ENCODE measurements at places on chromosomes 6 and 20.

GRCh38 chr6:144776031-144776819 is 491.1 kb downstream of the UTRN start:
- DNase-seq, result no peak

- DNase-seq, result no peak
These were observed 163.3 kb downstream of the SOBP start for GRCh38 chr6:107653183-107653580.

GRCh38 chr6:140561701-140562100 is 1187.3 kb upstream of the CITED2 start:
- DNase-seq, result no peak

DNA sequence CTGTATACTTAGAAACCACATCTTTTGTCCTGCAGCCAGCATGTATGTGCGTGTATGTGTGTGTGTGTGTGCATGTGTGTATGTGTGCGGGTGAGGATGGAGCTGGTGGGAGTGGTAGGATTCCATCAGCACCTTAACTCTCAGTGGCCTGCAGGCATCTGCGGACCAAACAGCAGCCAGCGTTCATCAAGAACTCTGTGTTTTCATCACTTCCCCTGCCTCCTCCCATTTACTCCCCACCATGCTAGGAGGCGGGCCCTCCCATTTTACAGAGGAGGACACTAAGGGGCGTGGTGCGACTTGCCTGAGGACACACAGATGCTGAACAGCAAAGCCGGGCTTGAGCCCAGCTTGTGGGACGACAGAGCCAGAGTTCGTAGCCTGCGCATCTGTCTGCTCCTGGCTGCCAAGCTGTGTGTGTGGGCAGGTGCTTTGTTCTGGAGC is 8.9 kb downstream of the VSTM2L start:
- peak; percentile 23 for DNase-seq

DNA sequence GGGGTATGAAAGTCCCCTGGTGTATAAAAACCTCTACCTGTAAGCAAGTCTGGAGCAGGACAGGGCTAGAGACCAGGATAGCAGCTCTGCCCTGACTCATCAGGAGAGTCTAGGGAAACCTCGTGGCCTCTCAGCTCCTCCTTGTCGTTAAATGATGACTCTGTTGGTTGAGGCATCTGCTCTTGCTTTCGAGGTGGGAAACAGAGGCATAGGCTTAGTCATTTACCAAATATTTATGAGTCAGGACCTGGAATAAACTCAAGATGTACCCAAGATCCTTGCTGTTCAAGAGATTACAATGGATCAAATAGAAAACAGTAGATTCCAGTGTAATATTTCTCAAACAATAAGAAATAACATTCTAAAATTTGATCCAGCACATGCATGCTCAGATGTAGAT is 5.5 kb downstream of the MANBAL start:
- peak; percentile 98 for DNase-seq

- peak; percentile 68 for DNase-seq
These were observed 11.2 kb downstream of the SLC35A1 start for GRCh38 chr6:87483929-87484328.

DNA sequence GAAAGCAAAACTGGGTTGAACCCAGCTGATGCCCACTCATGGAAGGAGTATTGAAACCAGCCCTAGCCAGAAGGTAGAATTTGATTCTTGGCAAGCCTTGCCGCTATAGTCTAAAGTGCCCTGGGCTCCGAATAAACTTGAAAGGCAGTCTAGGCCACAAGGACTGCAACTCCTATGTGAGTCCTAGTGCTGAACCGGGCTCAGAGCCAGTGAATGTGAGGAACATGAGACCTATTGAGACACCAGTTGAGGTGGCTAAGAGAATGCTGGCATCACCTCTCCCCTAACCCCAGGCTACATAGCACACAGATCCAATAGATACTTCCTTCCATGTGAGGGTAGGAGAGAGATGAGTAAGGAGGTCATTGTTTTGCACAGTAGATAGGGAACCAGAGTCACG is 3.5 kb upstream of the DEFB110 start:
- no peak for DNase-seq

DNA sequence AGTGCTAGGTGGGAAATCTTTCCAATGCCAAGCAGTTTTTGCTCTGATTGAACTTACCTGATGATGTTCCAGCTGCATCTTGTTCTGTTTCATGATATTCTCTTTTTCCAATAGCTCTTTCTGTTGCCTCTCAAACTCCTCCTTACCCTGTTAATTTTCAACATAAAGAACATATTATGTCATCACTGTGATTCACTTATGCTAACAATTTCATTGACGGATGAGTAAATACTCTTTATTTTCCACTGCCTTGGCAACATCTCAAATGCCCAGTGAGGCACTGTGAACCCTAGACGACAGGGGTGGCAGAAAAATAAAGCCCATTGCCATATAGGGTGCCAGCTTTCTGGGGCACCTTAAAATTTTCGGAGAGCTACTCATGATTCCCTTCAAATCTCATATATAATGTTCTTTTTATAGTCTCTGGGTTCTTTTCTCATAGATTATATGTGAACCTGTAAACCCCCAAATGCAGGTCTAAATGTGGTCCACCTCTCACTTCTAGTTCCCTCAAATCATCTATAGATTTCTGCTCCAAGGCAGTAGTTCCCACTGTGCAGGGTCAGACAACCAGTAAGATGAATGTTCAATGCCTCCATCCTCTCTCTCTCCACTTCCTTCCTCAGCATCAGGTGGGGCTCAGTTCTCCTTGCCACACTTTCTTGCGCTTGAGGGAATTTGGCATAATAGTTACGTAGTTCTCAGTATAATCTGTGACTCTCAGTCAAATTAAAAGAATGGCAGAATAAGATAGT is 44.1 kb downstream of the NEDD9 start:
- DNase-seq, result no peak

DNA sequence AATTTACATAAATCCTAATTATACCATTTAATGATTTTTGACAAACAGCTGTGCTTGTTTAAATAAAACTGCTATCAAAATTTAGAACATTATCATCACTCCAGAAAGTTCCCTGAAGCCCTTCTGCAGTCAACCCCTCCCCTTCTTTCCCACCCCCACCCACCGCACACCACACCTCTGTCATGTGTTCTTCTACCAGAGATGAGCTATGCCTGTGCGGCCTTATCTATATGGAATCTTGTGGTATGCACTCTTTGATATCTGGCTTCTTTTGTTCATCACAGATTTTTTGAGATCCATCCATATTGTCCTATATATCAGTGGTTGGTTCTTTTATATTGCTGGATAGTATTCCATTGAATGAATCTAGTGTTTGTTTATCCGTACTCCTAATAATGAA is 7.2 kb downstream of the MYLIP start:
- DNase-seq, result no peak

DNA sequence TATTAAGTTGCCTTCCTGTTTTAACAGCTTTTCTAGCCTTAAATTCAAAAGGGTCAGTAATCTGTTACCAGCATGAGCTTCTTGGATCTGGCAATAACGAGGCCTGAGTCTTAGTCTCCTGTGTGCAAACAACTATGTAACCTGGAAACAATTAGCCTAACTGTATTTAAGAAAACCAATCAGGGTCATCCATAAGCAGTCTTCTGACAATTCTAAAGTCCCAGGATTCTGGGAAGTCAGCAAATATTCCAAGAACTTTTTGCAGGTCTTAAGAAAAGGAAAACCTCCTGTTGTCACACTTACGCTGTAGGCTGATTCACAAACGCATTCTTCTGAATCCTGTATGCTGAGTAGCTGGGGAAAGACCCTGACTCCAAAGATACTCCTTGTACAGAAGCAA is 90.4 kb downstream of the COL12A1 start:
- peak; percentile 77 for DNase-seq

DNA sequence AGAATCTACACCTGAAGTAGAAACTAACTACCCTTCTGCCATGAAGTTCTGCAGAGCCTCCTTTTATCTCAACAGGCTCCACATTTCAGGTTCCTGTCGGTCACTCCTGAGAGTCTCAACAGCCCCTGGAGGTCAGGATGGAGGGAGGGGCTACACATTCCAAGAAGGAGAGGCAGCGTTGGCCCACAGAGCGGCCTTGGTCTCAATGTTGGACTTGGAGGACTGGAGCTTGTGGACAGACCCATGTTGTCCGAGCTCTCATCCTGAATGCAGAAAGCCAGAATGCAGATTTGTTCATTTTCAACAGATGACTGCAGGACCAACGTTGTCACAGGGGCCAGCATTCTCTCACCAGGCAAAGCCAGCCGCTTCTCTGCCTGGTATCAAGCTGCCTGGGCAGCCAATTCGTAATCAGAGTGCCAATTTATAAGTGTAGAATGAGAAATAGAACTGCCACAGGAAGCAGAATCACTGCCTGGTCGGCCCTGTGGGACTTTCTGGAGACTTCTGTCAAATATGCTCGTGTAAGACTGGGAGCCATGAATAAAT is 212.5 kb upstream of the SNX9 start:
- DNase-seq, result no peak

GRCh38 chr6:101783287-101783686 is 389.8 kb downstream of the GRIK2 start:
- DNase-seq, result no peak

GRCh38 chr6:125431971-125432370 is 130.2 kb upstream of the HDDC2 start:
- no peak for DNase-seq

DNA sequence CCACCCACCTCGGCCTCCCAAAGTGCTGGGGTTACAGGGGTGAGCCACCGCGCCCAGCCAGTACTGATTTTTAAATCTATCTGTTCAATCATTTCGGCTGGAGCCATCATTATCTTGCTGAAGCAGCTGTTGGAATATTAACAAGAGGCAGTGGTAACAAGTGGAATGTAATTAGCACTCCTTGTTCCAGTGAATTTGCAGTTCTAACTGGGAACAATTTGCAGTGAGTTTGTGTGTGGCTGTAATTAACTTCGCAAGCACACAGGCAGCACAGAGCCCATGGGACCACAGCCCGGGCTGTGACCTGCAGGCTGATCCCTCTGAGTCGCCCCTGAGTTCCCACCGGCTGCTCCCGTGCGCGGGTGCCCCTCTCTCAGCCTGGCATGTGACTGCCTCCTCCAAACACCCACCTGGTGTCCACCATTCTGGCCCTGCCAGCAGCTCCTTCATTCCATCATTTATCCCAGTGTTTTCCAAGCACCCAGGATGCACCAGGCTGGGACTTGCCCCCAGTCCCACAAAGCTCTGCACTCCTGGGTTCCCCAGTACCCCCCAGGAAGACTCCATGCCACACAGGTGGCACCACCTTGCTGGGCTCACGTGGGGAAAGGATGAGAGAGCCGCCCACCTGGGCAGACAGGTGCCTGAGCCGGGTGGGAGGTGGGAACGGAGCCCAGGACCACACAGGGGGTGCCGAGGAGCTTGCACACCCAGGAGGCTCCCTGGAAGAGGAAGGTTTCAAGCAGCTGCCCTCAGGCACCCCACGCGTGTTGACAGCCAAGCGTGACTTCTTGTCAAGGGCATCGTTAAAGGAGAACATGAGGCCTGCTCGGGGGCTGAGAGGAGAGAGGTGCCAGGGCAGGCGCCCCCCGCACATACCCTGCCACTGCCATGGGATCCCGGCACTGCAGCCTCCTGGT is 75.2 kb downstream of the YTHDF1 start:
- no peak for DNase-seq

DNA sequence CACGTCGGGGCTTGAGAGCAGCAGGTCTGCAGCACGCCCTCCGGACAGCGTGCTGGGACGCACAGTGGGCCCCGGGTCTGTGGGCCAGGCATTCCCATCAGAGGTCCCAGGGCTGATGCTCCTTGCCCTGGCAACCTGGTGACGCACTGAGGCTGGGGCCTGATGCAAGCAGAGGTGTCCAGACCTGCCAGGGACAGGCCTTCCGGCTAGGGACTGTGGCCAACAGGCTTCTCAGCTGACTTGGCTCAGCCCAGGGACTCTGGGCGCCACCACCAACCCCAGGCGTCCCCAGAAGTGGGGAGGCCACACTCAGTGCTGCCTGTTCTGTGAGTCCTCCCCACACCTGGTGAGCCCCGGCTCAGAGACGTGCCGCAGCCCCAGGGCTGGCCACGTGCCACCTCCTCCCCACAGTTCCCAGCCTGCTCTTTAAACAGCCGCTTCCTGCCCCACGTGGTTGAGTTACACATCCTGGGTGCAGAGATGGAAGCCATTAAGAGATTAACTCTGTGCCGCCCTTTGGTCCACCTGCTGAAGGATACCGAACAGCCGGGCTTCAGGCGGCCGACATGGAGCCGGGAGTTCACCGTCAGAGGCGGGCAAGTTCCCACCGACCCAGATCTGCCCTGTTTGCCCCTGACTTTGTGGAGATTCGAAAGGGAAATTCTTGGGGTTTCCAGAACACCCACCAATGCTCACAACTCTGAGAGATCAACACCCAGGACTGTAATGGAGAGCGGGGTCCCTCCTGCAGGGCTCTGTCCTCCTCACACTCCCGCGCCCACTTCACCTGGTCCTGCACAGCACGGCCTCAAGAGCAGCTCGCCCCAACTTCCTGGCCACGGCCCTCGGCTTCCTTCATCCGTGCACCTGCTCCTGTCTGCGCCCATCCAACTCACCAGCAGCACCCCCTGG is 37.6 kb upstream of the ZBP1 start:
- no peak for DNase-seq

GRCh38 chr6:154726887-154727286 is 6.3 kb upstream of the SCAF8 start:
- no peak for DNase-seq
